ENCODE measurements at places on chromosomes 4 and X. TPM values are rescaled to one million over a fixed set of nuclear protein-coding genes. Genes with fewer than 3 reads are reported as not detected.

The IL3RA gene
- total RNA-seq = not detected

DNA sequence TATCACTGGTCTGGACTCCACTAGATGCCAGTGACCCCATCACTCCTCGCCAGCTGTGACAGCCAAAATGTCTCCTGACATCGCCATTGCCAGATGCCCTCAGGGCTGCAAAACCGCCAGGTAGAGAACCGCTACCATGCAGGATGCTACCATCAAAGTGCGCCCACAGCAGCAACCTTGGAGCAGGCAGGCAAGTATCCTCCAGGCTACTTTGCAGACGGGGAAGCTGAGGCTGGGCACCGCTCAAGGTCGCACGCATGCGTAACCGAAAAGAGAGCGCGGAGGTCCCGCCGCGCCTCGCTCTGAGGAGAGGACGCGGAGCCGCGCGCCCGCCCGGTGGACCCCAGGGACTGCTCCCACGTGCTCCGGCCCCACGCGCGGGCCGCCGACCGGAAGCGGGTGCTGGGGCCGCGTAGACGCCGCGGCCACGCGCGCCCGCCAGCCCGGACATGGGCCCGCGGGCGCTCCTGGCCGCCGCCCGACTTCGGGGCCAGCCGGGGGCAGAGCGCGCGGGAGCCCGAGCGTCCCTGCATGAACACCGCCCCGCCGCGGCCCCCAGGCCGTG is at the start of gene STS:
STS (plus strand) TSS at position 300 of the 565 bp plus-strand sequence. CDS start 105,488 bp downstream, outside the sequence.
- 0 out of 2 replicates have a peak within 1 kb of the TSS, but pooled peaks have one; percentile 72 for H3K27ac ChIP-seq

GRCh38 chrX:49206543-49206942 is 6.5 kb upstream of the SYP start:
- DNase-seq = no peak
- no peaks in the 10 kb centered on the region for H3K27me3 ChIP-seq
- no peak overlapping the region for H3K4me3 ChIP-seq
- H3K27ac ChIP-seq = no peak overlapping the region

The SLC25A53 gene
- total RNA-seq = 2.2 TPM

- H3K27ac ChIP-seq = no peak overlapping the region
- no peaks in the 10 kb centered on the region for H3K36me3 ChIP-seq
- H3K4me3 ChIP-seq = no peak overlapping the region
- peaks cover 4% of the 10 kb centered on the region for H3K4me1 ChIP-seq
Measured at GRCh38 chrX:21171181-21171580, 203.0 kb upstream of the CNKSR2 start.

DNA sequence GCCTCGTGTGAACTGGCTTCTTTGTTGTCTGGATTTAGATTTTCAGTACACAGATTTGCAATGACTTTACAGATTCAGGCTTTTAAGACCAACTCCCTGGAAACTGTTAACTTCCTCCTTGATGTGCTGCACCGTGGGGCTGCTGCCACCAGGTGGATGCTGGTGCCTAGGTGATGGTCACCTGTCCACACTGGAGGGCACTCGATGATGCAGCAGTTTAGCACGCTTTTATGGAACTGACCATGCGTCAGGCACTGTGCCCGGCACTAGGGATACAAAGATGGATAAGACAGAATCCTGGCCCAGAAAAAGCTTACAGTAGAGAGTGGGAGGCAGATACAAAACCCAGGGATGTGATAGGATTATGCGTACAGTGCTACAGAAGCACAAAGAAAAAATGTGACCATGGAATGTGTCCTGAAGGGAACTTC is 180.7 kb downstream of the CEP135 start:
- no peaks in the 10 kb centered on the region for H3K27me3 ChIP-seq
- 0 out of 2 replicates have a peak overlapping the region, but pooled peaks have one; percentile 53 for H3K27ac ChIP-seq
- peak; percentile 79 for DNase-seq
- H3K4me1 ChIP-seq = no peaks in the 10 kb centered on the region
- H3K36me3 ChIP-seq = no peaks in the 10 kb centered on the region

DNA sequence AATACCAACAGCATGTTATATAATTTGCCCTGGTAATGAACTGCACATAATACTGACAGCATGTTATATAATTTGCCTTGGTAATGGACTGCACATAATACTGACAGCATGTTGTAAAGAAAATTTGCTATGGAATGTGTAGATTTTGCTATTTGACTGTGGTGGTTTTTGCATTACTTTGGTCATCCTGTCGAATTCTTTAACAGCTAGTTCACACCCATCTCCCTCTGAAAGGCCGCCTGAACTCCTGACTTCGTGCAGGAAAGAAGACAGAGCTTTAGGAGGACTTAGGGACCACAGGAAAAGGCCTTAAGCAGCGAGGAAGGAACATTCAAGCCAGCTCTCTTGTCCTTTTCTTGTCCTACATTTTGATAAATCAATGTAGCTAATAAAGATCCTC is 45.2 kb upstream of the DCLK2 start:
- H3K27me3 ChIP-seq = no peaks in the 10 kb centered on the region
- H3K27ac ChIP-seq = no peak overlapping the region
- no peak overlapping the region for H3K4me3 ChIP-seq
- peaks cover 21% of the 10 kb centered on the region for H3K4me1 ChIP-seq

The MTNR1A gene
- 1.4 TPM for total RNA-seq

The CYTL1 gene
- total RNA-seq = 8.3 TPM

GRCh38 chrX:29348288-29348687 is 761.0 kb downstream of the IL1RAPL1 start:
- no peak overlapping the region for H3K27ac ChIP-seq
- H3K4me1 ChIP-seq = no peaks in the 10 kb centered on the region
- no peak for DNase-seq
- H3K27me3 ChIP-seq = no peaks in the 10 kb centered on the region
- H3K4me3 ChIP-seq = no peak overlapping the region

- H3K27ac ChIP-seq = no peak overlapping the region
- no peaks in the 10 kb centered on the region for H3K4me1 ChIP-seq
- no peak for DNase-seq
- H3K27me3 ChIP-seq = no peaks in the 10 kb centered on the region
- H3K4me3 ChIP-seq = no peak overlapping the region
Measured at GRCh38 chr4:16154451-16154850, 70.6 kb upstream of the PROM1 start.

GRCh38 chrX:71652405-71652804 is 14.9 kb upstream of the LOC101059915 start:
- H3K27me3 ChIP-seq = no peaks in the 10 kb centered on the region
- no peaks in the 10 kb centered on the region for H3K4me1 ChIP-seq
- H3K4me3 ChIP-seq = no peak overlapping the region
- peak; percentile 62 for DNase-seq
- H3K36me3 ChIP-seq = no peaks in the 10 kb centered on the region

The MAGEB1 gene
- total RNA-seq = not detected

GRCh38 chrX:115602729-115603389 is 41.9 kb downstream of the PLS3 start:
- no peak for DNase-seq
- no peaks in the 10 kb centered on the region for H3K36me3 ChIP-seq
- no peaks in the 10 kb centered on the region for H3K27me3 ChIP-seq
- no peak overlapping the region for H3K4me3 ChIP-seq
- H3K4me1 ChIP-seq = peaks cover 4% of the 10 kb centered on the region

The CT45A1 gene
- total RNA-seq = not detected

GRCh38 chrX:49884290-49884862 is 5.1 kb downstream of the USP27X start:
- 0 out of 2 replicates have a peak, but pooled peaks cover 2% of the 10 kb centered on the region for H3K27me3 ChIP-seq
- H3K27ac ChIP-seq = no peak overlapping the region
- DNase-seq = peak; percentile 71
- no peaks in the 10 kb centered on the region for H3K36me3 ChIP-seq
- no peak overlapping the region for H3K4me3 ChIP-seq

The PABPC1L2A gene
- total RNA-seq = 1.4 TPM

DNA sequence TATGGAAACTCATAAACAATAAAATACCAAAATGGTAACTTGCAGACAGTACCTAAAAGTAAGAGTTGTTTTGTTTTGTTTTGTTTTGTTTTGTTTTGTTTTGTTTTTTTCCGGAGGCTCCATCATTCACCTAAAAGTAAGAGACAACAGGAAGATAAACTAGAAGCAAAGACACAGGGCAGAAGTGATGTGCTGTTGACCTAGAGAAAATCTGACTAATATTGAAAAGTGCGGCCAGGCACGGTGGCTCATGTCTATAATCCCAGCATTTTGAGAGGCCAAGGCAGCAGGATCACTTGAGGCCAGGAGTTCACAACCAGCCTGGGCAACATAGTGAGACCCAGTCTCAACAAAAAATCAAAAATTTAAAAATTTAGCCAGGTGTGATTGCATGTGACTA is 5.6 kb upstream of the CENPC start:
- H3K36me3 ChIP-seq = no peaks in the 10 kb centered on the region
- H3K27ac ChIP-seq = no peak overlapping the region
- DNase-seq = no peak
- no peaks in the 10 kb centered on the region for H3K4me1 ChIP-seq
- no peak overlapping the region for H3K4me3 ChIP-seq

DNA sequence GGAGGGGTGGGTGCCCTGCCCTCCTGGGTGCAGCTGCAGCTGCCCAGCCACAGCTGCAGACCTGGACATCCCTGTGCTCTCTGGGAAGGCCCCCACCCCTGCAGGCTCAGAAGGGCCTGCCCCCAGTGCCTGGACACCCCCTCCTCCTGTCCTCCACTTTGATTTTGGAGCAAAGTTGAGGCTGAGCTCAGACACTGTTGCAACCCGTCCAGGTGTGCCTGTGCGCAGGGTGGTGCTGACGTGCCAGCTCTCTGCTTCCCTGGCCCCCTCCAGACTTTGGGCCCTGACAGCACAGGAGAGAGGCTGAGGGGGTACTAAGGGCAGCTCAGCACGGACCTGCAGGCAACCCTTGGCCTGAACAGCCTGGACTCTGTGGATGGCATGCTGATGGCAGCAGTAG is 750.3 kb downstream of the ARAP2 start:
- no peaks in the 10 kb centered on the region for H3K4me1 ChIP-seq
- DNase-seq = no peak
- no peak overlapping the region for H3K27ac ChIP-seq
- no peaks in the 10 kb centered on the region for H3K36me3 ChIP-seq

DNA sequence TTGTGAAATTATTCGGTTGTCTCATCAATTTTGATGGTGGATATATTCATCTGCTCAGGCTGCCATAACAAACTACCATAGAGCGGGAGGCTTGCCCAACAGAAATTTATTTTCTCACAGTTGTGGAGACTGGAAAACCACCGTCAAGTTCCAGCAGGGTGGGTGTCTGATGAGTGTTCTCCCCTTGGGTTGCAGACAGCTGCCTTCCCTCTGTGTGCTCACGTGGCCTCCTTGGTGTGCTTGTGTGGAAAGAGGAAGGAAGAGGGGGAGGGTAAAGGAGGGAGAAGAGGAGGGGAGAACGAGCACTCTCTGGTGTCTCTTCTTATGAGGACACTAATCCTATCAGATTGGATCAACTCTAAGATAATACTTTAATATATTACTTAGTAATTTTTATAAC is 123.8 kb upstream of the TEX13D start:
- no peaks in the 10 kb centered on the region for H3K36me3 ChIP-seq
- no peak overlapping the region for H3K27ac ChIP-seq
- no peaks in the 10 kb centered on the region for H3K4me1 ChIP-seq
- no peak overlapping the region for H3K4me3 ChIP-seq
- H3K27me3 ChIP-seq = no peaks in the 10 kb centered on the region

- H3K4me1 ChIP-seq = no peaks in the 10 kb centered on the region
- H3K27me3 ChIP-seq = no peaks in the 10 kb centered on the region
- H3K4me3 ChIP-seq = no peak overlapping the region
- no peak for DNase-seq
Measured at GRCh38 chr4:31787701-31788100, 1067.5 kb downstream of the PCDH7 start.

GRCh38 chrX:99172958-99173357 is 1237.1 kb downstream of the PCDH19 start:
- peak; percentile 29 for DNase-seq
- H3K27me3 ChIP-seq = no peaks in the 10 kb centered on the region
- H3K27ac ChIP-seq = no peak overlapping the region

GRCh38 chr4:163565226-163566135 is 71.0 kb downstream of the TMA16 start:
- H3K4me3 ChIP-seq = peak overlapping the region; percentile 12
- peak overlapping the region; percentile 46 for H3K27ac ChIP-seq
- peak; percentile 73 for DNase-seq
- H3K27me3 ChIP-seq = no peaks in the 10 kb centered on the region

The WAS gene
- 0.12 TPM for total RNA-seq

The GSX2 gene
- total RNA-seq = not detected

DNA sequence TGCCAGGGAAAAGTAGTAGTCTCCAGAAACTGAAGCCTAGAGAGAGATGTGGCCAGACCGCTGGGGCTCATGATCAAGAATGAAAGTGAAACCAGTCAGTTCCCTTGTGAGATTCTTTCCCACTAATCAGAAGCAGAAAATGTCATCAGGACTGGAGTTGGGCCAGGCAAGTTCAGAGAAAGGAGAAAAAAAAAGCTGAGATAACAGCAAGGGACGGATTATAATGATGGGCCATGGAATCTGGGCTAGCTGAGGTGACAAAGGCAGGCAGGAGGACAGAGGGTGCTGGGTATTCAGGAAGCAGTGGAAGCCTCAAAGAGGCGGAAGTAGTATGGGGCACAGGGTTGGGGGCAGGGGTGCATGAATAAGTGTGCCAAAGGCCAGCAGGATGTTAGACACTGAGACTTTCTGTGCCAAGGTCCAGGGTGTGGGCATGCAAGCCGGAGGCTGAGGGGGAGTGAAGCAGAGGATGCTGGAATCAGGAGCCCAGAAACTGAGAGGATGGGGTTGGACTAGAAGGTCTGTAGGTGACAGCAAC is 2.5 kb downstream of the CXorf38 start:
- H3K4me1 ChIP-seq = no peaks in the 10 kb centered on the region
- H3K4me3 ChIP-seq = no peak overlapping the region
- H3K27ac ChIP-seq = no peak overlapping the region
- H3K27me3 ChIP-seq = no peaks in the 10 kb centered on the region

DNA sequence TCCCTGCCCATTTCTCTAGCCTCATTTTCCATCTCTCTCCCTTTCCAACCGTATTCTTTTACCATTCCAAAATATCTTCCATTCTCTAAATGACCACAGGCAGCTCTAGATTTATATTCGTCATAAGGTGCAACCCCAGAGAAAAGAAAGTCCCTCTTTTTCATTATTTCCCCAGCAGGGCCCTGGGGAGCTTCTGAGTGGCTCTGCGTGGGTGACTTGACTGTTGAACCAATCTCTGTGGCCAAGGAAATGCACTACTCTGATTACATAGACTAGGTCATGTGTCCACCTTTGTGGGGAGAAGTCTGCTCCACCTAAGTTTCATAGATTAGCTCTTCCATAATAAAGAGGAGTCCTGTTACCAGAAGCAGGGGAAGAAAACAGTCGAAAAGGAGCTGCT is 51.4 kb downstream of the ATOH1 start:
- no peak overlapping the region for H3K27ac ChIP-seq
- DNase-seq = no peak
- no peak overlapping the region for H3K4me3 ChIP-seq
- H3K36me3 ChIP-seq = no peaks in the 10 kb centered on the region

DNA sequence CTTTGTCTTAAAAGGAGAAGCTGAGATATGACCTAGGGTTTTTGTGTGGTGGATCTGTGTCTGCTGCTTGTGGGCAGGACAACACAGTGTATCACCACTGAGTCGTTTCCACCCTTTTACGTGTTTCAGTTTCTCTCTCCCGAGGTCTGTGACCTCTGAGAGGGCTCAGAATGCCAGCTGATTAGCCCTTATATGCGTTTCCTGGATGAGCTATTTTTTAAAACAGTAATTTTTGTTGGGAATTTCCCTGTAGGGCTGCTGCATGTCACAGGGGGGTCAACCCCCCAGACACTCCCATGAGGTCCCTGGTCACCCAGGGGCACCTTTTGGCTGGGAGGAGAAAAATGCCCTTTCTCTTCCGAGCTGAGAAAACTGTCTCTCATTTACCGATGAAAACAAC is 170.4 kb upstream of the CASK start:
- H3K27me3 ChIP-seq = no peaks in the 10 kb centered on the region
- peaks cover 46% of the 10 kb centered on the region for H3K4me1 ChIP-seq
- H3K4me3 ChIP-seq = no peak overlapping the region
- H3K27ac ChIP-seq = no peak overlapping the region

The POU3F4 gene
- total RNA-seq = 1.1 TPM

The ATP8A1 gene
- 28.7 TPM for total RNA-seq
